ENCODE measurements at places on chromosomes 12 and 14.

GRCh38 chr12:71124835-71125460, 32.9 kb downstream of the TSPAN8 start:
- DNase-seq, result no peak
- H3K27ac ChIP-seq, result no peak overlapping the region
- H3K36me3 ChIP-seq, result no peaks in the 10 kb centered on the region
- no peaks in the 10 kb centered on the region for H3K27me3 ChIP-seq
- H3K4me3 ChIP-seq, result no peak overlapping the region

DNA sequence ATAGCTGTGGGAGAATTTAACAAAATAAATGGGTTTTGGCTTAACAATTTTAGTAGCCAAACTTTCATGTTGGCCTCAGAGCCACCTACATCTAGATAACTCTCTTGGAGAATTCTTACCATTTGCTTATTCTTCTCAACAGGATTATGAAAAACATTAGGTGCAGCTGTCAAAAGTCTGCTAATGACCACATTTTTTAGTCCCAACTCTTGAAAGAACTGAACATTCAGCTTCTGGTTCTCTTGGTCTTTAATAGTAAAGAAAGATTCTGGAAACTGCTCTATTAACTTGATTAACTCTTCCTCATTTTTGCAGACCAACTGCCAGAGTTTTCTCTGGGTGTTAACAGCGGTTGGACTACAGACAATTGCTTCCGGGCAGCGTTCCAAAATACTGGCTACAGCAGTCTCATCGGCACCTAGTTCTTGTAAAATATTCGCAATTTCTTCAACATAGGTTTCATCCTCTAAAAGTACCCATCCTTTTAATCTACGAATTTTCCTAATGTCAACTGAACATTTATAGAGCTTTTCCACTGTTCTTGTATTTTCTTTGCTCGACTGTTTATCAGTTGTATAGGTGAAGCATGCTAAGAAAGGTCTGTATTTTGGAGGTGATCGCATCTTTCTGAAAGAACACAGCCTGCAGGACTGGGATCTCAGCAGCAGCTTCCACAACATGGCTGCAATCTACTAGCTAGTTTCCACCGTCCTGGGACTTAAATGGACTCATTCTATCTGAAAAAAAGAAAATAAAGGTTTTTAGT, 8.7 kb downstream of the MTERF2 start:
- no peaks in the 10 kb centered on the region for H3K36me3 ChIP-seq
- H3K4me1 ChIP-seq, result no peaks in the 10 kb centered on the region
- H3K27me3 ChIP-seq, result no peaks in the 10 kb centered on the region
- DNase-seq, result peak; percentile 72

GRCh38 chr12:79873201-79873600, 61.7 kb downstream of the PPP1R12A start:
- H3K4me1 ChIP-seq, result no peaks in the 10 kb centered on the region
- no peak overlapping the region for H3K4me3 ChIP-seq
- H3K27me3 ChIP-seq, result no peaks in the 10 kb centered on the region
- no peak for DNase-seq

- H3K27ac ChIP-seq, result no peak overlapping the region
- peaks cover 3% of the 10 kb centered on the region for H3K4me1 ChIP-seq
- H3K27me3 ChIP-seq, result no peaks in the 10 kb centered on the region
- no peak overlapping the region for H3K4me3 ChIP-seq
- H3K36me3 ChIP-seq, result no peaks in the 10 kb centered on the region
- no peak for DNase-seq
Measured at GRCh38 chr12:130401703-130402102, 64.0 kb downstream of the PIWIL1 start.

DNA sequence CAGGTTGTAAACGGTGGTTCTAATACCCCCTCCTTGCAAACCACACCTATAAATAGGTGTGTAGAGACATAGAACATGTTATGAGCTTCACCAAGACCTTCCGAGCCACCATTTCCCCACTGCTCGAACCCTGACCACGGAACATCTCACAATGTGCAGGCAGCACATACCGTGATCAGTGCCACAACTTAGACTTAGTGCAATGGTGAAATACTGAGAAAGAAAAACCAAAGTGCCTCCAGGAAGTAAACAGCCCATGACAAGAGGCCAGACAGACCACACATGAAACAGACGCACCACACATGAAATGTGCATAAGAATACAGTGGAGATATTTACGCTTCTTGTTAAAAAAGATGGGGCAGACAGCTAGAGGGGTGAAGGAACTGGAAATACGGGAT, 166.9 kb upstream of the CCND2 start:
- no peak overlapping the region for H3K27ac ChIP-seq
- no peak for DNase-seq
- H3K27me3 ChIP-seq, result no peaks in the 10 kb centered on the region
- H3K36me3 ChIP-seq, result no peaks in the 10 kb centered on the region
- no peaks in the 10 kb centered on the region for H3K4me1 ChIP-seq
- no peak overlapping the region for H3K4me3 ChIP-seq
